Activated T-cell treated with anti-CD3 and anti-CD28 coated beads, Interleukin-2, amount 50 U/mL, for 1 hour (primary cell): ENCODE measurements at places on chromosomes 3 and 15.

DNA sequence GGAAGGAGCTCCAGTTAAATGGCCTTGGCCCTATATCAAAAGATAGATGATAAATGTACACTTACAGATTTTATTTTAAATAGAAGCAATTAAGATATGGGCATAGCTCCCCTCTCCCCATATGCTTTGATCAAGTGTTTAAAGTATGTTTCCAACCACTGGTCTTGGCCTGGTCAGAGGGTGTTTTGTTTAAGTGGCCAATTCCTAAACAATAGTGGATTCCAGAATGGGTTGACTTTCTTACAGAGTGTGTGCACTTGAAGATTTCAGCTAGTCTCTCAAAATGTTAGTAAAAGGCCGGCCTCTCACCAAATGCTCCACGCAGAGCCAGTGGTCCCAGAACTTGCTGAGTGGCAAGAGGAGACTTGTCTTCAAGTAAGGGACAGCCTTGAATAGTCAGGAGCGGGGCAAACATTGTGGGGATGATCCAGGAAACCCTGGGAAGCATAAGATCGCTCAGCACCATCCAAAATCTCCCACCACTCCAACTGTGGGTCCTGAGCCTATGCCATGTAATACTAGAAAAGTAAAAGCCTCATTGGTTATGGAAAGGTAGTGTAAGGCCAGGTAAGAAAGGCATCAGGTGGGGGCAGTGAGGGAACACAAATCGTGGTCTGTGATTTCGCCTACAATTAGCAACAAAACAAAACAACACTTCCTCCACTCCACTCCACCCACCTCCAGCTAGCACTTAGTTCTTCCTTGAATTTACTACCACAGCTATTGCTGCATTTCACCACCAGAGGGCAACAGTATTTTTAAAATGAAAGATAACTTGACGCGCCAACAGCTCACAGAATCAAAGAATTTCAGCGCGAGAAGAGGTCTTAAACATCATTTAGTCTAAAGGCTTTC is 4.8 kb downstream of the RARRES1 start:
- DNase-seq = no peak

- DNase-seq = no peak
Observed at GRCh38 chr3:73791356-73791755, 166.6 kb upstream of the PDZRN3 start.

- DNase-seq = no peak
Observed at GRCh38 chr15:91989821-91990220, 136.3 kb downstream of the SLCO3A1 start.

DNA sequence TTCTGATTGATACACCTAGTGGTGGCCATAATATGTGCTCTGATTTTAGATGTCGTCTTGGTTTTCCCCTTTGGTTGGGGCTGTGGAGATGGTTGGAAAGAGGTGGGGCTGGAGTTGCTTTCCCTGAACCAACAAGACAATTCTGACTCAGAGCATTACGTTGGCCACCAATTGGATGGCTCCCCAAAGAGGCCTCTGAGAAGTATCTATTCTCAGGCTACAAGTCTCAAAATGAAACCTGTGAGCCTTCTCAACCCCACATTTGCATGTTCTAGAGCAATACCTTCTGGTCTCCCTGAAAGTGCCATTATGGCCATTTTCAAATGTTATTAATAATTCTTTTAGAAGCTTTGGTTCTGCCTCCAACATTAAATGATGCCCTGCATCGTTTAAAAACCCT is 188.4 kb upstream of the WNT5A start:
- DNase-seq = no peak

DNA sequence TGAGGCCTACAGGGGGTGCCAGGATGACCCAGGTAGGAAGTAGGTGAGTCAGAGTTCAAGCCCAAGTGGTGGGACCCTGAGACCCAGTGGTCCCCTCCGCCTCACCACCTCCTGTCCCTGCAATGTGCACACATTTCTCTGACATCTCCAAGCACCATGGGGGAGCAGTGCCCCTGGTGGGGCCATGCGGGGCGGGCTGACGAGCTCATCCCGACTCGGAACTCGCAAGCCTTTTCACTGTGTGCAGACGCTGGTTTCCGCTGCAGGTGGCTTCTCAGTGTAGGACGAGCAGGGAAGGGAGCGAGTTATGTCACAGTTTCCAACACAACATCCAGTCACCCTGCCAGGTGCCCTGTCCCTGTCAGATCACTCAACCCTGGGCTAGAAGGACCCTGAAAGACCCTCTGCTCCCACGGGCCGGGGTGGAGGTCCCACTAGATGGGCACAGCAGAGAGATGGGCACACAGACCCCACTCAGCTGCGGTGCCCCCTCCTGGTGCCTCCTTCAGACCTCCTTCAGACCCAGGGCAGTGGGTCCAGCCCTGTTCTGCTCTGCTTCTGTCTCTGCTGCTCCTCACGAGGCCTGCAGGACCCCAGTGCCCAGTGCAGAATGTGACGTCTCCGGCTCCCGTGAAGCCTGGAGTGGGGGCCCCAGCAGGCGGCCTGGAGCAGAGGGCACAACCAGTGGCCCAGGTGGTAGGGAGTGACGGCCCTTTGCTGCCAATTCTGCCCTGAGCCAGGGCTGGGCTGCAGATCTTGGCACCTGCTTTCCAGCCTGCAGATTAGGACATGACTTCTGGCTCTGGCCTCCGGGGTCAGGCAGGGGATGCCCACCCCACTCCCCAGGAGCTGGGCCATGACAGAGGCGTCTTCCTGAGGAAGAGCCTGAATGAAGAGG is 102.0 kb upstream of the RPL32 start:
- DNase-seq = no peak

DNA sequence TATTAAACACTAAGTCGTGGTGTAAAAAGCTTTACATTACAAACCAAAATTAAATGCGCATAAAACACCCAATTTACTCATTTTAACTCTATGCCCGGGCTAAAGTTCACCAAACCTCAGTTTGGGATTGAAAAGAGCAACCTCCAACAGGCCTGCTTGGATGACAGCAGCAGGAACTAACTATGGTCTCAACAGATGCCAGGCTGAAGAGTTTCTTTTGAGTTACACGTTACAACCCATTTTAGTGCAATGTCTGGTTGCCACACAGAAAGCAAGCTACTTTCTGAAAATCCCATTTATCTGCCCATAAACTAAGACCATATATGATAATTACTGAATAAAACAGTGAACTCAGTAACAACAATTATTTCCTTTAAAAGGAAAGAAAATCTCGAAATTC is 2.2 kb downstream of the SATB1 start:
- DNase-seq = no peak

GRCh38 chr3:64399205-64399800 is 174.0 kb upstream of the PRICKLE2 start:
- DNase-seq = no peak

DNA sequence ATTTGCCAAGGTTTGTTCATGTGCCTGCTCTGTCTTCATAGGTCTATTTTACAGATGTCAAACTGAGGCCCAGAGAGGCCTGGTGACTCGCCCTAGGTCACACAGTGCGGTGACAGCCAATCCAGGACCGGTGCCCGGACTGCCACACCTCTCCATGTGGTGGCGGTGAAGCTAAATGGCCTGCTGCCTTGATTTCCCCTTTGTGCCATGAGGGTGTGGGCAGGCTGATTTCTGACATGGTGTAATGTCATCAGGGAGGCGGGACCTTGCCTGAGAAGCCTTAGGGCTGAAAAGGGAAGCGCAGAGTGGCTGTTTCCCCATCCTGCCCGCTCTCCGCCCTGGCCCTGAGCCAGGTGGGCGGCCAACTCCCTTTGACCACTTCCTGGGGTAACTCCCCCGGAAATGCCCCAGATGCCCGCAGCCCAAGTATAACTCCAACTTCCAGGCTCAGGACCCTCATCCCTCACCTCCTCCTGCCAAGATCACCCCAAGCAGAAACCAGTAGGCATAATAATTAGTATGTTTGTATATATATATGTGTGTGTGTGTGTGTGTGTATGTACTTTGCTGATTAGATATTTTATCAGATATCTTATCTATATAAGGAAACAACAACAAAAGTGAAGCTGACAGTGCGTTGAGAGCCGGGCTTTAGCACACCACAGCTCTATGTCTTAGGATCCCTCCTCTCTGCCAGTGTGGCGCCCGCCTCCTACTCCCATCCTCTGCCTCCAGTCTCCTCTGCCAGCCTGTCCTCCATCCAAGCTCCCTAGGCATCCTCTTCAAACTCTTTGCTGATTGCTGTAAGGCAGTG is 63.9 kb downstream of the IQSEC1 start:
- DNase-seq = peak; percentile 48

- no peak for DNase-seq
Observed at GRCh38 chr3:194592798-194593752, 40.1 kb downstream of the TMEM44 start.

- no peak for DNase-seq
Observed at GRCh38 chr3:15989419-15989818, 185.1 kb upstream of the GALNT15 start.

DNA sequence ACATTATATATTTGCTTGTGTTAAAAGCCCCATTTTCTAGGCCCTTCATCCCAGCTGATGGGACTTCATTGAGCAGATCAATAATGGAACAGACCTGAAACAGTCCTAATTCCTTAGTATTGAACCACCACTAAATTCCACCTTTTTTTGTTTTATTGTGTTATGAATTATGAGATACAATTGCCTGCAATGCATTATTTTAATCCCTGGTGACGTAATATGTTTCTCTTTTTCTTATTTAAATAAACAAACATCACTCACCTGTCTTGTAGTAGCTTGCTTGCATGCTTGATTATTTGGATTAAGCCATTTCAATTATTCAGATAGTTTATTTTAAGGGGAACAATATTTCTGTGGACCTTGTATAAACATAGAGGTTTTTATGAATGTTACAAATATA is 40.7 kb upstream of the GMNC start:
- no peak for DNase-seq

- DNase-seq = no peak
Observed at GRCh38 chr3:52682016-52682415, 3.7 kb downstream of the PBRM1 start.

- DNase-seq = no peak
Observed at GRCh38 chr3:53668872-53669271, 174.5 kb downstream of the CACNA1D start.

GRCh38 chr3:31962801-31963205 is 18.3 kb downstream of the OSBPL10 start:
- DNase-seq = no peak

GRCh38 chr3:107235928-107236315 is 141.3 kb upstream of the CCDC54 start:
- DNase-seq = no peak

DNA sequence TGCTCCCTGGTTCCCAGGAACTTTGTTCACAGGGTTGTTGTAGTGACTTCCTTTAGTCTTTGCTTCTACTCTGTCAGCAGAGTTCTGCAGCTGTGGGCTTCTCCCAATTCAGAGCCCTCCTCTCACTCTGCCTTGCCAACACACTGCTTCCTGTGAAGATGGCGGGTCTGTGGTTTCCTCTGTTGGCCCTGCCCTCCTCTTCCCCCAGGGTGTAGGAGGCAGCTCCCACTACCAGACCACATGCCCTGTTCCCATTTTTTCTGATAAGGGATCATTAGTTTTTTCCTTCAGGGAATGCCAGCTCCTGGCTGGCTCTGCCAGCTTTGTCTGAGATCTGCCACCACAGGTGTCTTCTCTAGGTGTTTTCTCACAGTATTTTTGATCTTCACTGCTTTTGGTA is 12.7 kb downstream of the SPSB4 start:
- DNase-seq = no peak
